ENCODE measurements at places on chromosomes 13 and 19.

DNA sequence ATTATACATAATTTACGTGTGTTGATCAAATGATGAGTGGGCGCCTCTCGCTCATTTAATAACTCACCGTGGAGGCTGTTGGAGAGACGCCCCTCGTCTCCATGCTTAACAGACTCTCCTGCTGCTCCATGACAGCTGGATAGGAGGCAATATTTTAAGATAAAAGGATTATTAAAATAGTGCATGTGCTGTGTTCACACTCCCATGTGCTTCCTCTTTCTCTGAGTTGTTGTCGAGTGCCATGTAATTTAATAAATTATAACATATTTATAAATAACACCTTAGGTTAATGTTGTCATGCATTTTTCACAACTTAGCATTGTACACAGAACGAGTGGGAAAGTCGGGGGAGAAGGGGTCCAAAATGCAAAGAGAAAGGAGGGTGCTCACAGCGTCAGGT is 161.4 kb upstream of the TSHZ3 start:
- no peak for DNase-seq

DNA sequence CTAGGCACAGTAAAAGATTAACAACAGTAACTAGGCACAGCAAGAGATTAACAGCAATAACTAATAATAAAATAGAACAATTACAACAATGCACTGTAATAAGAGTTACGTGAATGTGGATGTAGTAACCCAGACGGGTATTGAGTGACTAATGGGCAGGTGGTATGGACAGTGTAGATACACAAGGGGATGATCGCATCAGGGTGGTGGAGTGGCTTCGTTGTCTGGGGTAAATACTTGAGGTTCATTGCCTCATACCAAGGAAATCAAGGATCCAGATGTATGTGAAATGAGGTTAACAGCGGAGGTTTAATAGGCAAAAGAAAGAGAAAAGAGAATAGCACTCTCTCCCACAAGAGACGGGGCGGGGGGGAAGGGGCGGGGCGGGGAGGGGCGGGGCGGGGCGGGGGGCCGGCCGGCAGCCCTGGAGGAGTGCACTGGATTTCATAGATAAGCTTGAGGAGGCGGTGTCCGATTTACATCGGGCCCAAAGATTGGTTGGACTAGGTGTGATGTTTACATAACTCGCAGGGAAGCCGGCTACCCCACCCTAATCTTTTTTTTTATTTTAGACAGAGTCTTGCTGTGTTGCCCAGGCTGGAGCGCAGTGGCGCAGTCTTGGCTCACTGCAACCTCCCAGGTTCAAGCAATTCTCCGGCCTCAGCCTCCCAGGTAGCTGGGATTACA is 106.3 kb downstream of the KCTD15 start:
- peak; percentile 51 for DNase-seq

- peak; percentile 63 for DNase-seq
These were observed at the start of gene ZNF331 for GRCh38 chr19:53537521-53538377. Gene ZNF331 (plus strand): TSS chr19:53538145. CDS start chr19:53569377, 31,232 bp downstream.

DNA sequence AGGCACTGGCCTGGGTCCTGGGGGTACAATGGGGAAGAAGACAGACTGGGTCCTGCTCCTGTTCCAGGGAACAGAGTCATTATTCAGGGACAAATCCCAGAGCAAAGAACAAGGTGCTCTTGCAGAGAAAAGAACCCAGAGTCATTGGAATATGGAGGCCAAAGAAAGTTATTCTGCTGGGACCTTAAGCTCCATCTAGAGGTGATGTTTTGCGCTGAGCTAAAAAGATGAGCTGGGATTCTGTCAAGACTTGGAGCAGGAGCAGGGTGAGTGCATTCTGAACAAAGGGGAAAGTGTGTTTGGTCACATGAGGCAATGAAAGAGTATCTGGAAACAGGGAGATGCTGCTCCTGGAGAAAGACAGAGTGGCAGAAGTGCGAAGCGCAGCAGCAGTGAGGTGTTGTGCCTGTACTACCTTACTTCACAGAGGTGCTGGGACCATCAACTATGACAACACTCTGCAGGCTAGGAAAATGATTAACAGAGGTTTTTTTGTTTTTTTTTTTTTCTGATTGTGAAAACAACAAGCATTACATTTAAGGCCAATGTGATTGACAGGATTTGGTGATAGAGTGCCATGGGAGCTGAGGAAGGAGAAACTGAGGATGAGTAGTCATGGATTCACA is 95.3 kb upstream of the TNFSF11 start:
- DNase-seq, result no peak

- no peak for DNase-seq
These were observed 662.0 kb upstream of the KLF12 start for GRCh38 chr13:74796157-74796556.
